Stimulated activated CD8-positive, alpha-beta memory T cell treated with anti-CD3 and anti-CD28 coated beads, Interleukin-7, amount 100 ng/mL, for 1 hour (primary cell): ENCODE measurements at places on chromosomes 12 and 14.

DNA sequence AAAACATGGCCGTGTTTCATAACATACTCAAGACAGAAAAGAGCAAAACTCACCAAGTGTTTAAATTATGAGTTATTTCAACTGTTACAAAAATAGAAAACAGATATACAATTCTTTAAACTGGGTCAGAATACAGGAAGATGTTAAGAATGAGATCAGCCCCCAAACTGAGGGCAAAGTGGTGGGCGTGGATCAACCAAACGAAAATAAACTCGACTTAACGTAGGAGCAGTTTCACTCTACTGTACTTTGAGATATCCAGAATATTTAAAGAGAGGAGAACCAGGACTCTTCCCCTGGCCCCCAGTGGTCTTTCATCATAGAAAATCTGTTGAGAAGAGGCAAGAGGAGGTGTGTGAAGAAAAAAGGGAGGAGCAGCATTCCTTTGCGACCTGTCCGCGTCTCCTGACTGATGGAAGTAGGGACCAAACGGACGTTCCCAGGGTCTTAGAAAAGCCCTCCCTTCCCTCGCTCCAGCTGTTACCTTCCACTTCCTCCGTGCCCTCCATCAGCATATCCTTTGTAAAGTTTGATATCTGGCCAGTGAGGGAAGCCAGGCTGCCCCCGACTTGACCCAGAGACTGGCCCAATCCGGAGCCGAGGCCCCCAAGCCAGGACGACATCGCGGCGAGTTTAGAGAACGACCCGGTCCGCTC, 668 bp downstream of the TRIP11 start:
- no peak for DNase-seq

DNA sequence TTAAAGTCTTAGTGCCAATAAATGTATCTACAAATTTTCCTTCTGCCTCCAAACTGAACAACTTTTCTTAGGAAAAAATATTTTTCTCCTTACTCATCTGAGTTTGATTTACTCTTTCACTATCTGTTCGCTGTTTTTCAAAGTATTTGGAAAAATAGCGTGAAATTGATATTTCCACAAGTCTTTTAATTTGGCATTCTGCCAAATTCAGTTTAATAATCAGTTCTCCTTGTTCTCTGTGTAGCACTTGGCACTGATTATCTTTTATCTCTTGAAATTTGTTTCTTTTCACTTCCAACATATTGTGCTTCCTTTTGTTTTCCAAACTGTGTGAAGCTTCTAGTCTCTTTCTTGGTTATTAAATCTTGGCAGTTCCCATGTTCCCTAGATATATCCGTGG, 559.8 kb downstream of the RPL10L start:
- no peak for DNase-seq

DNA sequence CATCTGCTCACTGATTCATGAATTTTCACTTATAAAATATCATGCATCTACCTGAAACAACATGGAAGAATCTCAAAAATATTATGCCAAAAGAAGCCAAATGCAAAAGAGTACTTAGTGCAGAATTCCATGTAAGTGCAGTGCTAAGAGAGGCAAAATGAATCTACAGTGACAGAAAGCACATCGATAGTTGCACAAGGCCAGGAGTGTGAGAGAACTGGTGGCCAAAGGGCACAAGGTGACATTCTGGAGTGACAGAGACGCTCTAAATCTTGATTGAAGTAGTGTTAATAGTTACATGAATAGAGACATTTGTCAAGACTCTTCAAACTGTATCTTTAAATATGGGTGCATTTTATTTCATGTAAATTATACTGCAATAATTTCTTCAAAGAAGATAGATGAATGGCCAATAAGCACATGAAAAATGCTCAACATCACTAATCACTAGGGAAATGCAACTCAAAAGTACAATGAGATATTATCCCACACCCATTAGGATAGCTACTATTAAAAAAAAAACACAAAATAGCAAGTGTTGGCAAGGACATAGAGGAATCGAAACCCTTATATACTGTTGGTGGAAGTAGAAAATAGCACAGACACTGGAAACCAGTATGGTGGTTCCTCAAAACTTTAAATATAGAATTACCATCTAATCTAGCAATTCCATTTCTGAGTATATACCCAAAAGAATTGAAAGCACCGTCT, 71.7 kb upstream of the KICS2 start:
- no peak for DNase-seq

DNA sequence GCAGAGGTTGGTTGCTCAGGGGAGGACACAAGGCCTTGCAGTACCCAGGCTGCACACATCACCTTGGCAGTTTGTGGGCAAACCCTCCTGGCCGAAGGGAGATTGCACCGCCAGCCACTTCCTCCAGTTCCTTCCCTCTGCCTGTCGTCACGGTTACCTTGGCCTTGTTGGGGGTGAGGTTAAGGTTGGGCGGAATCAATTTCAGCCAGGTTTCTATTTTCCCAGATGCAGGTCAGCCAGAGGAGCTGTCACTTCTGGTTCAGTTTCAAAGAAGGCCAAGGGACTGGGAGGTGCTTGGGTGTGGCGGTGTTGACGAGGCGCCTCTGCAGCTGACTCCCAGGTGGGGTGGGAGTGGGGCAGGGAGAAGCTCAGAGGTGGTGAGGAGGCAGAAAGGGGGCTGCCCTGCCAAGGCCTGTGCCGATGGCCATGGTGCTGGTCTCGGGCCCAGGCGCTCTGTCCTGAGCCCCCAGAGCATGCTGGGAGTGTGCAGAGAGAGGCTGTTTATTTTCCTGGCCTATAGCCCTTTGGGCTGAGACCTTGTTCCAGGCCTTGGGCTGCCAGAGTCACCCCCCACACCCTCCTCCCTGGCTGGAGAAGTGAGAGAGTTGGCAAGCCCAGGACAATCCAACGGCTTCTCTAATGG, 31.4 kb downstream of the JDP2 start:
- DNase-seq, result no peak

- no peak for DNase-seq
Observed at GRCh38 chr14:104106471-104106991, 21.0 kb downstream of the ASPG start.

- no peak for DNase-seq
Observed at GRCh38 chr12:92995258-92995903, 66.3 kb upstream of the EEA1 start.

DNA sequence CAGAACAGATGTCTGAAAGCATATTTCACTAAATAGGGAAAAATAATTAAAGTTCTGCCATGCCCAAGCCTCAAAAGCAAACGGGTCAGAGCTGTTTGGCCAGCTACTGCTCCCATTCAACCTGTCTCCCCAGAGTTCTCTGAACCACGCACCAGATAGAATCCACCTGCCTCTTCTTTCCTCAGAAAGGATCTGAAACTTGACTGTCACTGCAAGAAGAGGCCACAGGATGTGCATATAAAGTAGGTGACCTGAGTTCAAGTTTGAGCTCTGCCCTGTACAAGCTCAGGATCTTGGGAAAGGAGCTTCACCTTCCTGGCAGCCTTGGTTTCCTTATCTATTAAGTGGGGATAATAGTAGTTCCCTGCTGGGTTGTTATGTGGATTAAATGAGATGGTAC, 91.8 kb downstream of the NUAK1 start:
- DNase-seq, result no peak

GRCh38 chr12:120674097-120674636, 12.8 kb upstream of the MLEC start:
- DNase-seq, result no peak

DNA sequence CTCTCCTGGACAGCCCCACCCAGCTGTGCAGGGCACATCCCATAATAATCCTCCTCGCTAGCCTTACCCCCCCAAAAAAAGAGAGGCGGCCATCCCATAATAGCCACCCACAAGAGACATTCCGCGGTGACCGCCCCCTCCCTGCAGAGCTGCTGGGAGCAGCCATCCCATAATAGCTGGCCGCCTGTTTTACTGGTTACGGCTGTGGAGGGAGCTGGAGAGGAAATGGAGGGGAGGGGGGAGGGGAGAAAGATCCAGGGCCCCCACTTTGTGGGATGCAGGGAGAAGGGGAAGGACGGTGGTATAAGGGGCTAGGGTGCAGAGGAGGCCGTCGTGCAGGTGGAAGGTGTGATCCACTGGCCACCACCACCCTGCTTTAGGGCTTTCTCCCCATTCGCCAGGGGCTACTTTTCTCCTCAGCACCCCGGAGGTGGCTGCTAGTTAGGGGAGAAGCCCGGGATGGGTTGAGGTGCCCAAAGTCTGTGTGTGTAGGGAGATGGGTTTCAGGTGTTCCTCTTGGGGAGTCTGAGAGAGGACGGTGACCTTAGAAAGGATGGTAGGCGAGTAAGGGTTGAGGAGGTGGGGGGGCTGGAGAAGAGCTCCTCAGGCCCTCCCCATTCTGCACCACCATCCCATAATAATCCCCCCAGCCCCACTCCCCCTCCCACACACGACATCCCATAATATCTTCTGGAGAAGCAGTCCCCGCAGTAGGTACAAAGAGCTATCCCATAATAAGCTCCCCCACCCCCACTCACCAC, 6.0 kb upstream of the CHD4 start:
- no peak for DNase-seq

DNA sequence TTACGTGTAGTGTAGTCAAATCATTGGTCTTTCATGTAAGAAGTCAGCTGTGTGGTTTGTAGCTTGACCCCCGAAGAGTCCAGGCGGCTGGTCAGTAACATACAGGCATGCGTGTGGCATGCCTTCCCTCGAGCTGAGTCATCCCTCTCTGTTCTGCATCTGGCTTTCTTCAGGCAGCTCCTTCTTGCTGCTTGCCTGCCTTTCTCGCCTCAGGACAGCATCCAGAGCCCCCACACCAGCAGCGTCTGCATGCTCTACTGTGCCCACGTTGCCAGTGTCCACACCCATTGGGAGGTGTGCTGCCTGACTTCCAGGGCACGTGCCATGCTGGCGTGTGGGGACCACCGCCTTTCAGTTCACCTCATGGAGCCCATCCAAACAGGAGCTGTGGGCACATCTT, 96.8 kb downstream of the EP400 start:
- no peak for DNase-seq

- no peak for DNase-seq
Observed at GRCh38 chr14:102696856-102697495, 80.3 kb upstream of the TRAF3 start.

- DNase-seq, result no peak
Observed at GRCh38 chr12:3262470-3262869, 185.3 kb downstream of the TSPAN9 start.
